ENCODE measurements at places on chromosomes 11 and 22.
A peak's percentile ranks its signal among the peaks of the same experiment; 100 is the strongest.

GRCh38 chr11:123151796-123152195 lies 43.3 kb downstream of the CLMP start:
- no peak for DNase-seq

- DNase-seq = peak; percentile 42
Measured at GRCh38 chr11:103601225-103601846, 435.1 kb upstream of the DDI1 start.

DNA sequence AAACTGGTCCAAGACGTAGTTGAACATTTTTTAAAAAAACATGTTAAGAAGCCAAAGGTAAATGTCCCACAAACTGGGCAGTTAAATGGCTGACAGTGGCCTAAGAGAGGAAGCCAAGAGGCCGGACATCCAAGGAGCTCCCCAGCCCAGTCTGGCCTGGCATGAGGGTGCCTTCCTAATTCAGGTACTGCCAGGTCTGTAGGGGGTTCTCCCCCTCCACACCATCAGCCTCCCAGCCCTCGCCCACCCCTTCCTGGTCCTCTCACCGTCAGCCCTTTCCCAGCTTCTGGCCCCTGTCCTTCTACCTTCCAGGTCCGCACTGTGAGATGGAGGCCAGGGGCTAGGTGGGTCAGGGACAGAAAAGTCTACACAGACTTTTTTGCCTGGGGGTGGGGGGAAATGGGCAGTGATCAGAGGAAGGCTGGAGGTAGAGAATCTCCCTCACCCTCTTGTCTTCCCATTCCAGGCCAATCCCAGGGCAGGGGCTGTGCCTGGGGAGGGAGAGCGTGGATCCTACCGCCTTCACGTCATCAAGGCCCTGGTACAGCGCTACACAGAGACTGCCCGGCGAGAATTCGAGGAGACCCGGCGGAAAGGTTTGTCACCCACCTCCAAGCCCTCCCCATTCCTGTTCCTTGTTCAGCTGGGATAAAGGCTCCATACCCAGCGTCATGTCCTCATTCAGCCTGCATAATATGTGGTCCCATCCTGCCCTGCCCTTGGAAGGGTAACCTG lies 6.0 kb downstream of the ART5 start:
- DNase-seq = no peak

GRCh38 chr22:28921585-28921879 lies 38.2 kb downstream of the ZNRF3 start:
- no peak for DNase-seq

DNA sequence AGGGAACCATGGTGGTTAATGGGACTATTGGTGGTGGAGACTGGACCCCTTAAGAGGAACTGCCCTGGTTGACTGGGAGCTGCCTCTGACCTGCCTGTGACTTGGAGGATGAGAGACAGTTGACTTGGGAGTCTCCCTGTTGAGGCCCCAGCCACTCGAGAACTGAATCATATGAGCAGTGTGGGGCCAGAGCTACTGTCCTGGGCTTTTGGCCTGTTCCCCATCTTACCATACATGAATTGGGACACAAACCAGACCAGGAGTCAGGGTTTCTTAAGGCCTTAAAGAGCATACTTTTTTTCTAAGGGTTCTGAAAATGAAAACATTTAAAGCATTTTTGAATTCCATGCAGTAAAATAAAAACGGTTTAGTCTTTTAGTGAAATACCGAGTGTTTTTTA lies 92.8 kb downstream of the TEAD1 start:
- DNase-seq = no peak

- no peak for DNase-seq
Measured at GRCh38 chr11:64415286-64415685, 56.3 kb downstream of the RPS6KA4 start.

GRCh38 chr22:37032134-37032534 lies 12.6 kb downstream of the MPST start:
- no peak for DNase-seq

- no peak for DNase-seq
Measured at GRCh38 chr11:10688401-10688800, 5.2 kb downstream of the IRAG1 start.

GRCh38 chr22:32761251-32761903 lies 40.1 kb upstream of the TIMP3 start:
- DNase-seq = no peak

- no peak for DNase-seq
Measured at GRCh38 chr11:20601221-20601914, 2.0 kb downstream of the SLC6A5 start.

DNA sequence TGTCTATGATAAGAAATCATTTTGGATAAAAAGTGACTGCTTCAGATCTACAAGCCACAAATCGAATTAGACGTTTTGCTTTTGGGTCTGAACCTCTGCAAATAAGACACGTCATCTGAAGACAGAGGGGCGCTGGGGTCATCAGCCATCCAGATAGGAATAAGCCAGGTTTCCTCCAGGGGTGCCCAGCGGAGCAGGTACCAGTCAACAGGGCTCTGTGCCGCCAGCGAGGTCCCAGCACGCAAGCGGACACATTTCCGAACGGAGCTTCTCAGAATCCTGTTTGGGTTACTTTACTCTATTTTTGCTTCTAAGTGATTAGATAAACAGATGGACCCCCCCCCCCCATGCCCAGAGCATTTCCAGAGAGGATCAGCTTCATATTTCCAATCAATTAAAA lies 873.8 kb downstream of the BRD1 start:
- DNase-seq = no peak
